ENCODE measurements at places on chromosomes 2 and 18. TPM values are rescaled to one million over a fixed set of nuclear protein-coding genes. Genes with fewer than 3 reads are reported as not detected.

Gene PMAIP1
- 3.1 TPM for total RNA-seq

DNA sequence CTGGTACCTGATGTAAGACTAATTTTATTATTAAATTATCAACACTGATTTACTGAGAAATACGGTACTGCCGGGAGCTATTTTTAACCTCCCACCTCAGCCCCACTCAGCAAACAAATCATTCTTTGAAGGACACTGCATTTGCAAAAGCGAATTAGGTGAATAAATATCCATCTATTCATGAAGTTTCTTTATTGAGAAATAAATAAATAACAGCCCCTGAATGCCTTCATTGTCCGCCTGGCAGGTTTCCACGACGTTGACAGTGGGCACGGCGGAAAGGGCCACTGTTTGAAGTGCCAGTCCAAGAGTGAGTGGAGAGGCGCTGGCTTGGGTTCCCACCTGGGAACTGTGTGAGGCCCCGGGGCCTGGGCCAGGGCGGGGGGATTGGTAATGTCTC is 15.7 kb downstream of the C1QL2 start:
- H3K27me3 ChIP-seq: no peaks in the 10 kb centered on the region
- no peak overlapping the region for H3K4me3 ChIP-seq
- no peaks in the 10 kb centered on the region for H3K36me3 ChIP-seq
- DNase-seq: no peak
- H3K27ac ChIP-seq: no peak overlapping the region

- no peaks in the 10 kb centered on the region for H3K4me1 ChIP-seq
- H3K4me3 ChIP-seq: no peak overlapping the region
- no peak for DNase-seq
These were observed 761.2 kb upstream of the ACVR2A start for GRCh38 chr2:147083664-147084063.

Gene IL18R1
- total RNA-seq: 0.07 TPM

Gene TEKT4
- not detected for total RNA-seq

DNA sequence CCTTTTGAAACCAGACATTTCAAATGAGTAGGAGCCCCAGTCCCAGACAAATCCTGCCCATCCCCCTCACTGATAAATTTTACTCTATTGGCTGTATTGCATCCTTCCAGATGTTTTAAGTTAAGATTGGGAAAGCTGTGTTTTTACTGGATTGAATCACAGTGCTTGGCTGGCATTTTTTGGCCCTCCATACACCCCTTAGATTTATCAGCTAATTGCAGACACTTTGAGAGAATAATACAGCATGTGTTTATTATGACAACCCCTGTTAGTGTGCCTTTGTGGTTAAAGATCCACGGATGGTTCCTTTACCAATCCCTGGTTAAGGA is 74.9 kb downstream of the ANTXR1 start:
- no peaks in the 10 kb centered on the region for H3K36me3 ChIP-seq
- no peak overlapping the region for H3K27ac ChIP-seq
- no peaks in the 10 kb centered on the region for H3K4me1 ChIP-seq
- no peaks in the 10 kb centered on the region for H3K27me3 ChIP-seq

DNA sequence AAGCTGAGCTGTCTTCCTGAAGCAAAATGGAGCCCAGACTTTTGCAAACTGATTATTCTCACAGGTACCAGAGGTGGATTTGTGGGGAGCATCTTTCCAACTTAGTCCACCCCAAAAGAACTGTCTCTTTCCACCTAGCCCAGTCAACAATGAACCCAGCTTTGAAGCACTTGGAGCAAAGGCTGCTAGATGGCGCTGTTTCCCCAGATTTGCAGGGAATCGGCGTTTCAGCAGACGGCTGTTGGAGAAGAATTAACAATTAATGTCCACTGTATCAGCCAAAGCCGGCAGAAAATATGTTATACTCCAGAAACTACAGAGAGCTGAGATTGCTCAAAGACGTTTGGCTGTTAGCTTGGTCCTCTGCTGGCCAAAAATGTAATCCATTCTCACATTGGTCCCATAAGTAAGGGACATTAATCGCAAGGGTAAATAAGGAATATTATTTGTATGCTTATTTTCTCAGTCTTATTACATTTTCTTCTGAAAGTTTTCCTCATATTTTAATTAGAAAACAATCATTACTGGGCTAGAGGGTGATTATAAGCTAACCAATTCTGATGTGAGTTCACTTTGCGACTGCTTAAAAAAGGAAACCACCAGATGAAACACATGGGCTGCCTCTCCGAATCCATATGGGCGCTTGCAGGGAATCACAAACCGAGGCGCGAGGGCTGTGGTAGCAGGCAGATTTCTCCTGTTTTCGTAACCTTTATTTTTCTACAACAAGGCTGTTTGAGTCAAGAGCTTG is 423.8 kb upstream of the MEX3C start:
- no peaks in the 10 kb centered on the region for H3K36me3 ChIP-seq
- no peaks in the 10 kb centered on the region for H3K27me3 ChIP-seq
- DNase-seq: peak; percentile 81
- H3K4me3 ChIP-seq: peak overlapping the region; percentile 35

DNA sequence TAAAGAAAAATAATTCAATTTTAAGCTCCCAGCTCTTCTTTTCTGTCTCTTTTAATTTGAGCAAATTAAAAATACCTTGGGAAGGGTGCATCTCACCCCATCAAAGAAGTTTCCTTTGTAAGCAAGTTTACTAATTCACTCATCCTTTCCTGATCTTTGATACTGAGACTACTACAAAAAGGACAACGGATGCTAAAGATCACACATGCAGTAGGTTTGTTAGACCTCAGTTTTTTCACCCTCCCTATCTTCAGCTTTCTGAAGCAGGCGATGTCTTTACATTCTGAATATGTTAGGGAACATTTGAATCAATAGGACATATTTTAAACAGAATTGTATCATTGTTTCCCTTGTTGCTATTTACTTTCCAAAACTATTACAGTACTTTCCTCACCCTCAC is 6.0 kb upstream of the HNRNPLL start:
- H3K27me3 ChIP-seq: no peaks in the 10 kb centered on the region
- H3K4me1 ChIP-seq: peaks cover 4% of the 10 kb centered on the region
- no peak for DNase-seq
- no peaks in the 10 kb centered on the region for H3K36me3 ChIP-seq

DNA sequence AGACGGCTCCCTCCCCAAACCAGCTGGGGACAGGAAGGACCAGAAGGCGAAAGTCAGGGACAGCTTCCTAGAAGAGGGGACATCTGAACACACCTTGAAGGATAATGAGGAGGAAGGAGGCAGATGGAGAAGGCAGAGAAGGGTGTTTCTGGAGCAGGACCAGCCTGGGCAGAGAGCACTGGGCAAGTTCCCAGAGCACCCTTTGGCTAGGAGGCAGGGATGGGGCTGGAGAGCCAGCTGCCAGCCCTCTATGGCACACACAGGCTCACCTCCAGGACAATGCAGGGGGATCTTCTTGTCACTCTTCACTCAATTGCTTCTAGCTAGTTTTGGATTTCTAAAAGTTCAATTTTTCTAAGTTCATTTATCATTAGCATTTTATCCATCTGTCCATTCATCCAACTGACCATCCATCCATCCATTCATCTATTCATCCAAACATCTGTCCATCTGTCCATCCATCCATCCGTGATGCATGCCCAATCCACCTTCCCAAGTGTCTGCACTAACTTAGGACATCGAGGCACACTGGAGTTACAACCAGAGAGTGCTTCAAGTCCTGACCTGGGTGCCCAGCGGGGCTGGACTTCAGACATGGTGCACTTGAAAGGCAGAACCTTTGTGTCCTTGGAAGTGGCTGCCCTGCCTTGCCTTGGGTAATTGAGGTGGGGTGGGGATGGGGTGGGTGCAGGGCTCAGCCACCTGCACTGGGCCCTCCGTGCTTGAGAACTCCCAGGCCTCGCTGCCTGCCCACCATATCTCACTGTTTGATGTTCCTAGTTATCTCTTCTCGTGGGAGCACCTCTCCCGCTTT is 42.5 kb downstream of the INHBB start:
- H3K27ac ChIP-seq: no peak overlapping the region
- H3K4me1 ChIP-seq: no peaks in the 10 kb centered on the region
- DNase-seq: no peak
- no peaks in the 10 kb centered on the region for H3K27me3 ChIP-seq
- H3K36me3 ChIP-seq: no peaks in the 10 kb centered on the region

Gene C1QL2
- total RNA-seq: not detected

Gene ZFAND2B
- total RNA-seq: 13.6 TPM

Gene KCNF1
- total RNA-seq: 0.15 TPM

Gene MYO3B
- 16.8 TPM for total RNA-seq

Gene XIRP2
- not detected for total RNA-seq

Gene CABYR
- 12.0 TPM for total RNA-seq
